ENCODE measurements at places on chromosomes 7 and 10.

DNA sequence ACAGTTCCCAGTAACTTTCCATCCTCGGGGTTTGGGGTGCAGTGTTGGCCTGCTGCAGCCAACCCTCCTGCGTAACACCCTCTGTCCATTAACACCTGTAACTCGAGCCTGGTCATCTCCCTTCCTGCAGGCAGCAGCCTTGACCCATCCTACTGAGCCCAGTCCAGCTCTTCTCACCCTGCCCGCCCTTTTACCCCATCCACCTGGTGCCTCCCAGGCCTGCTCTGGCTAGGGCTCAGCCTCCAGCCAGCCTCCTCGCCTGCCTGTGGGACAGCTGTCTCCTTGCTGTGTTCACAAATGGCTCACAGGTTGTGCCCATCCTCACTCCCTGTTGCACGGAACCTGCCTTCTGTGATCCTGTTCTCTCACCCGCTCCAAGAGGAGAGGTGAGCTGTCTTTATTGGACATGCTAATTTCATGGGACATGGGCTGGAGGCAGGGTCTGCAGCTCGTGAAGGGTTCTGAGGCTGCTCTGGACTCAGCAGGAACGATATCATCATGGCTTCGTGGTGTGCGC, 277.2 kb upstream of the TCERG1L start:
- no peak for DNase-seq
- H3K27me3 ChIP-seq = no peaks in the 10 kb centered on the region
- H3K36me3 ChIP-seq = no peaks in the 10 kb centered on the region
- no peaks in the 10 kb centered on the region for H3K4me1 ChIP-seq

DNA sequence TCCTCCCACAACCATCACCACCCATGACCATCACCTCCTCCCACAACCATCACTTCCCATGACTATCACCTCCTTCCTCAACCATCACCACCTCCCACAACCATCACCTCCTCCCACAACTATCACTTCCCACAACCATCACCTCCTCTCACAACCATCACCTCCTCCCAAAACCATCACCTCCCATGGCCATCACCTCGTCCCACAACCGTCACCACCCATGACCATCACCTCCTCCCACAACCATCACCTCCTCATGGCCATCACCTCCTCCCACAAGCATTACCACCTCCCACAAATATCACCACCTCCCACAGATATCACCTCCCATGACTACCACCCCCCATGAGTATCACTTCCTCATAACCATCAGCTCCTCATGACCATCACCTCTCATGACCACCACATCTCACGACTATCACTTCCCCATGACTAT, 52.2 kb downstream of the PDGFA start:
- DNase-seq = no peak
- no peaks in the 10 kb centered on the region for H3K27me3 ChIP-seq
- peaks cover 22% of the 10 kb centered on the region for H3K4me1 ChIP-seq
- no peaks in the 10 kb centered on the region for H3K36me3 ChIP-seq
- no peak overlapping the region for H3K4me3 ChIP-seq
- H3K27ac ChIP-seq = no peak overlapping the region

GRCh38 chr10:103692952-103693811, 162.2 kb downstream of the SH3PXD2A start:
- H3K27ac ChIP-seq = peak overlapping the region; percentile 89
- no peaks in the 10 kb centered on the region for H3K36me3 ChIP-seq
- H3K27me3 ChIP-seq = no peaks in the 10 kb centered on the region

DNA sequence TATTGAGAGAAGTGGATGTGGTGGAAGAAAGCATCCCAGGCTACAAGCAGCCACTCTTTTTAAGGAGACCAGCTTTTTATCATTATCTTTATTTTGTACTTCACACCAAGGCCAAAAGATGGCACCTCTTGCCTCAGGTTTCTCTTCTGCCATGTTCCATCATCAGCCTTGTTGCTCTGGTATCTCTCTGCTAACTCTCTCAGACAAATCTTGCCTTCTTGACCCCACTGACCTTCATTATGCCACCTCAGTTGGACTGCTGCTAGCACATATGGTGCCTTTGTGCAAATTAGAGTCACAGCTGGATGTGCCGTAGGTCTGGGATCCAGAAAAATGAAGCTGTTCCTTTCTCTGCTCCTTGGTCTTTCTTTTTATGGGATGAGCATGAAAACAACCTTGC, 47.1 kb upstream of the DYNC1I1 start:
- H3K27ac ChIP-seq = no peak overlapping the region
- H3K27me3 ChIP-seq = no peaks in the 10 kb centered on the region
- no peak for DNase-seq
- H3K4me3 ChIP-seq = no peak overlapping the region
- H3K36me3 ChIP-seq = no peaks in the 10 kb centered on the region

GRCh38 chr7:13282377-13282980, 595.0 kb downstream of the ARL4A start:
- H3K4me1 ChIP-seq = no peaks in the 10 kb centered on the region
- no peak for DNase-seq
- no peak overlapping the region for H3K27ac ChIP-seq
- no peaks in the 10 kb centered on the region for H3K36me3 ChIP-seq
- no peaks in the 10 kb centered on the region for H3K27me3 ChIP-seq
- no peak overlapping the region for H3K4me3 ChIP-seq

GRCh38 chr10:49055221-49055849, 60.0 kb downstream of the VSTM4 start:
- no peaks in the 10 kb centered on the region for H3K27me3 ChIP-seq
- DNase-seq = no peak
- no peak overlapping the region for H3K4me3 ChIP-seq
- no peak overlapping the region for H3K27ac ChIP-seq
- H3K36me3 ChIP-seq = no peaks in the 10 kb centered on the region

- no peak overlapping the region for H3K27ac ChIP-seq
- H3K27me3 ChIP-seq = no peaks in the 10 kb centered on the region
- H3K36me3 ChIP-seq = no peaks in the 10 kb centered on the region
- no peak for DNase-seq
- H3K4me3 ChIP-seq = no peak overlapping the region
Observed at GRCh38 chr10:43827853-43828252, 179.2 kb upstream of the ZNF32 start.

DNA sequence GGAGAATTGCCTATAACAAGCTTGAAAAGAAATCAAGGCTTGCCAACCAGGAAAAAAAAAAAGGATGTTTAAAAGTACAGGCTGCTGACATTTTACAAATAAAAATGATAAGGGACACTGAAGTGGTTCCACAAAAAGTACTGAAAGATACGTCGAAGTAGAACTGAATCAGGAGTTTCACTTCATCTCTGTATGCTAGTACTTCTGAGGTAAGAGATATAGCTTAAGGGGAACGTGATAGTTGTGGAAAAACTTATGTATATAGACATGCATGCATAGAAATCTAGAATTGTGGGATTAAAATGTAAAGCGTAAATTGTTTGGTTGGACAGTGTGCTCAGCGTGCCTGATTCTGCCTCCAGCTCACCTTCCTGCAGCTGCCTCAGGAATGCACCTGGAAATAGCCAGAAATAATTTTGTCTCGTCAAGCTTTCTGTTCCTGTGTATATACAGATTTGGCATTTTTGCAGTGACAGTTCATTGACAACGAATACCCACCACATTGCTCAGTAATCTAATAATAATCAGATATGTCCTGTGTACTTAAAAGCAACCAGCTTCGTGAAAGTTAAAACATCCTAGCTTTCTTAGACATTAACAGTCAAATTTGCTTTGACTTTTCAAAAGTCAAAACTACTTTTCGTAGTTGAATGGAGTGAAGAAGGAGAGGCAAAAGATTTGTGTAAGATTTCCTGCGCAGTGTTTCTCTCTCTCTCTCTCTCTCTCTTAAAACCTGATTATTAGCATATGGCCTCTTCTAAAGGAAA, 1.4 kb downstream of the SOSTDC1 start:
- H3K27me3 ChIP-seq = no peaks in the 10 kb centered on the region
- DNase-seq = no peak
- no peak overlapping the region for H3K4me3 ChIP-seq
- H3K4me1 ChIP-seq = no peaks in the 10 kb centered on the region

DNA sequence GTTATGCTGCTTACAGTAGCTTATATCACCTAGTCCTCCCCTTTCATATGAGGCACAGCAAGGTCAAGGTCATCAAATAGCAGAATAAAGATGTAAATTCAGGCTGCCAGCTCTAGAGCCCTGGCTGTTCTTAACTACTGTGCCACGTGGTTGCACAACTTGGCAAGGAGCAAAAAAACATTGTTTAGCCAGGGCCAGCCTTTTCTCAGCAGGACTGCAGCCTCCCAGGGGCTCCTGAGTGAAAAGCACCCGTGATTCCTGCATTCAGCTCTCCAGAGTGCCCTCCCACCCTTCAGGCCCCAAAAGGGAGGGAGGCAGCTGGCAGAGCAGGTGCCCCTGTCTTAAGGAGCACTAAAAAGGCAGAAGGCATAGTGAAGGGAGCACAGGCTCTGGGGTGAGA, 31.8 kb upstream of the TM9SF3 start:
- H3K27me3 ChIP-seq = no peaks in the 10 kb centered on the region
- H3K27ac ChIP-seq = no peak overlapping the region
- no peaks in the 10 kb centered on the region for H3K4me1 ChIP-seq
- H3K36me3 ChIP-seq = no peaks in the 10 kb centered on the region

GRCh38 chr7:153388611-153389010, 629.1 kb downstream of the ACTR3B start:
- H3K27ac ChIP-seq = no peak overlapping the region
- H3K36me3 ChIP-seq = no peaks in the 10 kb centered on the region
- no peak overlapping the region for H3K4me3 ChIP-seq
- no peaks in the 10 kb centered on the region for H3K4me1 ChIP-seq
